ENCODE measurements at places on chromosomes 2 and 18.
A peak's percentile ranks its signal among the peaks of the same experiment; 100 is the strongest.

GRCh38 chr2:235506997-235507615, 13.3 kb downstream of the AGAP1 start:
- no peak for DNase-seq

DNA sequence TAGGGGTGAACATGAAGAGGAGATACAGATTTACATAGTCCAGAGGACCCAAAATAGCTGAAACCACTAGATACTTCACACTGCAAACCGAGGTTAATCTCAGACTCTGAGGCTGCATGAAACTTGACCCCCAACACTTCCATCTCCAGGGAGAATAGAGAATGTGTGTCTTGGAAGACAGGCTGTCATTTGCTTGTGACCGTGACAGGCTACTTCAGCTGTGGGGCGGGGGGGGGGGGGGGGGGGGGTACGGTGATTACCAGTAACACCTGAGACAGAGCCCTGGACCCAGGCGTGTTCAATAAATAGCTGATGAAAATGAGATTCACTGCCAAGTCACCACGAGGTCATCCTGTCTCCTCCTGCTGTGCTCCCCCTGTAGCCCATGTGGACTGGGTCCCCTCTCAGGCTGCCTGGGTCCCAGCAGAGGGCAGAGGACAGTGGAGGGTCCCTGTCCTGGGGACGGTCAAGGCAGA, 5.7 kb upstream of the KLHL29 start:
- no peak for DNase-seq

DNA sequence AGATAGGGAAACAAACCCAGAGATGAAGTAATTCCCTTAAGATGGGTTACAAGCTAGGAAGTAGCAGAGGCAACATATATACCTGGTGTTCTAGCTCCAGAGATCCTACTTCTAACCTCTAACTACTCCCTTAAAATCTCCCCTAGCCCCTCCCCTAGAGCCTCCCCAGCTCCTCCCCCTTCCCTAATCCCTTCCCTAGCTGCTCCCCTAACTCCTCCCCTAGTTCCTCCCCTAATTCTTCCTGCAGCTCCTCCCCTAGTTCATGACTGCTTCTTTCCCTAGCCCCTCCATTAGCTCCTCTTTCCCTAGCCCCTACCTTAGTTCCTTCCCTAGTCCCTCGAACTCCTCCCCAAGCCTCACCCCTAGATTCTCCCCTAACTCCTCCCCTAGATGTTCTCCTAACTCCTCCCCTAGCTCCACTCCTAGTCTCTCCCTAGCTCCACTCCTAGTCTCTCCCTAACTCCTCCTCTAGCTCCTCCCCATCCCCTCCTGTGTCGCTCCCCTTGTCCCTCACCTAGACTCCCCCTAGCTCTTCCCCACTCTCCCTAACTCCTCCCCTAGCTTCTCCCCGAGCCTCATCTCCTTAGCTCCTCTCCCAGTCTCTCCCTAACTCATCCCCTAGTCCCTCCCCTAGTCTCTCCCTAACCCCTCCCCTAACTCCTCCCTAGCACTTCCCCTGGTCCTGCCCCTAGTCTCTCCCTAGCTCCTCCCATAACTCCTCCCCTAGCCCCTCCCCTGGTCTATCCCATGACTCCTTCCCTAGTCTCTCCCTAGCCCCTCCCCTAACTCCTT, 108.9 kb downstream of the CD226 start:
- no peak for DNase-seq

- peak; percentile 98 for DNase-seq
Observed at GRCh38 chr18:42574871-42575270, 540.6 kb downstream of the RIT2 start.

DNA sequence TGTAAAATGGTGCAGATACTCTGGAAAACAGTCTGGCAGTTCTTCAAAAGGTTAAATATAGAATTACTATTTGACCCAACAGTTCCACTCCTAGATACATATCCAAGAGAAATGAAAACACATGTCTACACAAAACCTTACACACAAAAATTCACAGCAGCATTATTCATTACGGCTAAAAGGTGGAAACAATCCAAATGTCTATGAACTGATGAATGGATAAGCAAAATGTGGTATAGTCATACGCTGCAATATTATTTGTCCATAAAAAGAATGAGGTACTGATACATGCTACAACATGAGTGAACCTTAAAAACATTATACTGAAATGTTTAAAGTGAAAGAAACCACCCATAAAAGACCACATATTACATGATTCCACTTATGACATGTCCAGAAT, 4.0 kb downstream of the CYP27C1 start:
- no peak for DNase-seq

- no peak for DNase-seq
Observed at GRCh38 chr2:241940329-241940728, 70.8 kb downstream of the RTP5 start.

DNA sequence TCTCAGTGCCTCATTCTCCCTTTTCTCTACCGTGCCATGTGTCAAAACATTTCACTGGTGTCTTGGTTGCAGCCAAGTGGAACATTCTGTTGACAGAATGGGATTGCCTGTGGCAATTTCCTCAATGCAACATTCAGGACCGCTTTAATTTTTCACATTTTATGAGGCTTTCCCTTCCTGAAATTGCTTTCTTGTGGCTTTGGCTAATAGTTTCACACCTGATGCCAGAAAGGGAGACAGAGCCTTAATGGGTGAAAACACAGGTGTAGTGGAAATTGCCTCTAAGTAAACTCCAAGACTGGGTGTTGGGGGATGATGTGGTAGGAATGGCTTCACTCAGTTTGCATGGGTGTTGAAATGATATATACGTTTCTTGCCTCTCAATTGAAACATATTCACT, 278.3 kb downstream of the TSN start:
- no peak for DNase-seq
